CD4-positive, alpha-beta T cell treated with Interleukin-17A for 4 hours (primary cell): ENCODE measurements at places on chromosomes 16 and 17.

DNA sequence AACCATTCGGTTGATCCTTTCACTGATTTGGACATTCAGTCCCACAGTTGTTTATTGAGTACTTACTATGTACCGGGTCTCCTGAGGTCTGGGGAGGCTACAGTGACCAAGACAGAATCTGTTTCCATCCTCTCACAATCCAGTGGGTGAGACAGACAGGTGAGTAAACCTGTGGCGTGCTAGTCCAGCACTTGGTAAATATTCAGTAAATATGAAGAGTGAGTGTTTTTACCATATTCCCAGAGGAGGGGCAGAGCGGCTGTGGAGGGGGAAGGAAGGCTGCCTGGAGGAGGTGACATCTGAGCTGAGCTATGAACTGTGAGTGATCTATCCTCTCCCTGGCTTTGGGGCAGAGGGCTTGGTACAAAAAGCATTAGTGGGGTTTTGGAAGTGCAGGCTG, 31.4 kb downstream of the CCR7 start:
- DNase-seq: peak; percentile 18

DNA sequence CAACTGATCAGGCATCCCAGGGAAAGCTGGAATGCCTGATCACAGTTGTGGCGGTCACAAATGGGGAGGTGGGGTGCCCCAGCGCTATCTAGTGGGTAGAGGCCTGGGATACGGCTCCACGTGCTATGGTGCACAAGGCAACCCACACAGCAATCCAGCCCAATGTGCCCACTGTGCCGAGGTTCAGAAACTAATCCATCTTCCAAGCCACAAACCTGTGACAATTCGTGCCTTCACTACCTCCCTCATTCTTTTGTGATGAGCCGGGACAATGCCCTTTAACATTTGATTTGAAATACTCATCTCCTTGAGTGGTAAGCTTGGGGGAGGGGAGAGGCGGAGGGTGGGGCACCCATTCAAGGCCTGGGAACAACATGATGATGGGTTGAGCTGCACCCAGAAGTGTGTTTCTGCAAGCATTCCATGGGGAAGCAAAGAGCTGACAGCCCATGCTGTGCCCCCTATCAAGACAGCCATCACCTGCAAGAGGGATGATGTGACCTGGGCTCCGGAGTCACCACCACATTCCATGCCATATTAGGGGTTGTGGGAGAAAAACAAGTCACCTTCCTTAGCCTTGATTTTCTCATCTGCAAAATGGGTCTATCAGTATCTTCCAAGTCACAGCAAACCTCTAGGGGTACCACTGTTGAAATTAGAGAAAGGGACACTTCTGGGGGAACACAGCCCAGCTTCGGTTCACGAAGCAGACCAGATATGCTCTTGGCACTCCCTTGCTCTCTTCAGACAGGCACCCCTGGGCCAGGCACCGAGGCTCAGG, 3.7 kb downstream of the ELOB start:
- no peak for DNase-seq

DNA sequence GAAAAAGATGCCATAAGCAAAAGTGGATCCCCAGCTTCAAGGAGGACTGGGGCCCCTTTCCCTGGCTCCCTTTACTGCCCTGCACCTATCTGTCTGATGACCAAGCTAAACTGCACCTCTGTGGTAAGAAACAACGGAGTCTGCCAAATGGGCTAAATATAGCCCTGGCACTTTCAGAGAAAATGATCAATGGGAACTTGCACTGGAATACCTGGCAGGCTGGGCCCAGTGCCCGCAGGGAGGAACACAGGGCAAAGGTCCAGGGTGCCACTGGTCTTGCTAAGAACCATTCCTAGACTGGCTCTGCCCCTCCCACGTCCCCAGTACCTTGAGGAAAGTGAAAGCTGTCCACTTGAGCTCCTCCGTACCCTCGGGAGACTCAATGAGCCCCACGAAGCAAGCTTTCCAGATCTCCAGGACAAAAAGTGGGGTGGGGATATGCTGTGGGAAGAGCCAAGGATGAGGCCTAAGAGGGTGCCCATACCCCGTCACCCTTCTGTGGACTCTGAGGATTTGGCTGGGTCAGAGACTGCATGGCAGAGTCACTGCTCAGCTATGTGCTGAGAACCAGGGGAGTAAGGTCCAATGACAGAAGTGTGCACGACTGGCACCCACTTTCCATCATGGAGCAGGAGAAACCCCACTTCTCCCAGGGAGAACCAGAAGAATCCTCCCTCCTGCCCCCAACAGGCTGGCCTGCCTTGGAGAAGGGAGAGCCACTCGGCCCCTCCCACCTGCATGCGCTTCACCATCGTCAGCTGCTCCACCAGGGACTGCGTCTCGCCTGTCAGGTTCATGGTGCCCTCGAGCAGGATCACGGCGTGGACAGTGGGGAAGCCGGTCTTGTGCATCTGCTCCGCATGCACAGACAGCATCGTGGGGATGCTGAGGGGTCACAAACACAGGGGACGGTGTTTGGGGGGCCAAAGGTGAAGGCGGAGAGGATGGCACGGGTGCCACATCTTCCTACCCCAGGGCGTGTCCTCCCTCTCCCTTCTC, 17.4 kb downstream of the CSF3 start:
- DNase-seq: no peak

- DNase-seq: no peak
Measured at GRCh38 chr17:2122641-2123302, 67.9 kb downstream of the HIC1 start.

- peak; percentile 50 for DNase-seq
Measured at GRCh38 chr17:38663125-38663751, 11.5 kb downstream of the EPOP start.

GRCh38 chr17:19242323-19242722, 5.2 kb downstream of the EPN2 start:
- no peak for DNase-seq

GRCh38 chr17:79626156-79626890, 15.5 kb upstream of the RBFOX3 start:
- DNase-seq: no peak

DNA sequence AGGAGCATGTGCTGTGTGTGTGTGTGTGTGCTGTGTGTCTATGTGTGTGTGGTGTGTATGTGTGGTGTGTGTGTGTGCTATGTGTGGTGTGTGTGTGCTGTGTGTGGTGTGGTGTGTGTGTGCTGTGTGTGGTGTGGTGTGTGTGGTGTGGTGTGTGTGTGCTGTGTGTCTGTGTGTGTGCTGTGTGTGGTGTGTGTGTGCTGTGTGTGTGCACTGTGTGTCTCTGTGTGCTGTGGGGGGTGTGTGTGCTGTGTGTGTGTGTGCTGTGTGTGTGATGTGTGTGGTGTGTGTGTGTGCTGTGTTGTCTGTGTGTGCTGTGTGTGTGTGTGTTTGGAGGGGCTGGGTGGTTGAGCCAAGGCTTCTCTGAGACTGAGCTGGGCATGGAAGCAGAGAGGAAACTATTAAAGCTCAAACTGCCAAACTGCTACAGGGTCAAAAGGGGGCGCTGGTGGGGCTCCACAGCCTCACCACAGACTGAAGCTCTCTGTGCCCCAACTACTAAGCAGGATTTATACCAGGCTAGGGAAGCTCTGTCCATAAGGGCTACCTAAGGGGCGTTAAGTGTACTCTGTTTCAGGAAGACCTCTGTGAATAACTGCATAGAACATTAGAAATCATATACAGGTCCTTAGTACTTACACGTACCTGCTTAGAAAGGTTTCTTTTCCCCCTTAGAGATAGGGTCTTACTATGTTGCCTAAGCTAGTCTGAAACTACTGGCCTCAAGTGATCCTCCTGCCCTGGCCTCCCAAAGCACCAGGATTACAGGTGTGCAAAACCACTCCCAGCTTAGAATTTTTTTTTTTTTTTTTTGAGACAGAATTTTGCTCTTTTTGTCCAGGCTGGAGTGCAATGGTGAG, 27.8 kb upstream of the GHDC start:
- peak; percentile 79 for DNase-seq

DNA sequence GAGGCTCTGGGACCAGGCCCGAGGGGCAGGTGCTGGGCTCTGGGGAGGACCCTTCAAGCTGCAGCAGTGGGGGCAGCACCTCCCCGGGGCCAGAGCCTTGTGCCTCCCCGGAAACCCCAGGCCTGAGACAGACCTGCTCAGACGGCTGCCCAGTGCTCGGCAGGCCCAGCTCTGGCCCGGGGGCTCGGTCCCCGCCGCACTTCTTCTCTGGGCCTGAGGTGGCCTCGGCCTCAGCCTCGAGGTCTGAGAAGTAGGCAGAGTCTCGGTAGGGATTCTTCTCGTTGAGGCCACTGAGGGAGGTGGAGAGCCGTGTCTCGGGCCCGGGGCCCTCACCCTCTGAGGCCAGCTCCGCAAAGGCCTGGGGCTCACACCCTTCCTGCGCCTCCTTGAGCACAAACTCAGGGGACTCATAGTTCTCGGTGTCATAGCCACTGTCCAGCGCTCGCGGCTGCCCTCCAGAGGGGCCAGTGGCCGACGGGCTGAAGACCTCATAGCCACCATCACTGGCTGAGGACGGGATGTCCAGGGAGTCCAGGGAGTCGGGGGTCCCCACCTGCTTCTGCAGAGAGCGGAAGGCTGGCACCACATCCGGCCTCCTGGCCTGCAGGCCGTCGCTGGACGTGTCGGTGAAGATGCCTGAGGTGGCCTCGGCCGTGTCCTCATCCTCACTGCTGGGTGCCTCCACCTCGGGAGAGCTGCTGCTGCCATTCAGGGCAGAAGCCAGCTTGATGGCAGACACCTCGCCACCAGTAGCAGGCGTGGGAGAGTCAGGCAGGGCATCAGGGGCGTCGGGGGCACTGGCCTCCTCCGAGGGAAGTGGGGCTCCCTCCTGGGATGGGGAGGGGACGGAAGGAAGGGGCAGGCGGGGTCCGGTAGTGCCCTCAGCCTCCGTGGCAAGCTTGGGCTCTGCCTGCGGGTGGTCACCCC, 44.3 kb upstream of the PVALEF start:
- DNase-seq: no peak

DNA sequence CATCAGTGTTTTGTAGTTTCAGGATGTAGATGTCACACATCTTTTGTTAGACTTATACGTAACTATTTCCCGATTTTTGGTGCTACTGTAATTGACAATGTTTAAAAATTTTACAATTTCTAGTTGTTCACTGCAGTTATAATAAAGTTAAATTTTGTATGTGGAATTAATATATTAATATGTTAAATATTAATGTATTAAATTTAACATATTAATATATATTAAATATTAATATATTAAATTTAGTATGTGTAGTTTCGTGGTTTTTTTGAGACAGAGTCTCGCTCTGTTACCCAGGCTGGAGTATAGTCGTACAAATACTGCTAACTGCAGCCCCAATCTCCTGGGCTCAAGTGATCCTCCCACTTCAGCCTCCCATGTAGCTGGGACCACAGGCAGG, 5.7 kb upstream of the LGALS3BP start:
- no peak for DNase-seq

GRCh38 chr17:17988427-17988945, 15.8 kb downstream of the DRC3 start:
- DNase-seq: no peak

GRCh38 chr17:17063546-17064122, 21.4 kb downstream of the MPRIP start:
- DNase-seq: peak; percentile 18

- DNase-seq: no peak
Measured at GRCh38 chr16:31696968-31697743, 169.5 kb downstream of the AHSP start.

DNA sequence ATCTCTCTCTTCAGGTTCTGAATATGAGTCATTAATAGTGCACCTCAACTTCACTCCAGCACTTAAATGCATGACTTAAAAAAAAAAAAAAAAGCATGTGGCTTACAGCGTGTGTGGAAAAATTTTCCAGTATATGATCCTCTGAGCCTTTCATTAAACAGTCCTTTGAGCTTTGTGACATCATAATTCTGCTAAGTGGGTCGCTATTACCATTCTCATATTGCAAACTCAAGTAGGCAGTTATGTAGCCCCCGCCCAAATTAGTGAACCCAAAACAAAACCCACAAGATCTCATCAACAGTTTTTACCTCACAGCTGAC, 672 bp downstream of the CMTR2 start:
- DNase-seq: no peak

DNA sequence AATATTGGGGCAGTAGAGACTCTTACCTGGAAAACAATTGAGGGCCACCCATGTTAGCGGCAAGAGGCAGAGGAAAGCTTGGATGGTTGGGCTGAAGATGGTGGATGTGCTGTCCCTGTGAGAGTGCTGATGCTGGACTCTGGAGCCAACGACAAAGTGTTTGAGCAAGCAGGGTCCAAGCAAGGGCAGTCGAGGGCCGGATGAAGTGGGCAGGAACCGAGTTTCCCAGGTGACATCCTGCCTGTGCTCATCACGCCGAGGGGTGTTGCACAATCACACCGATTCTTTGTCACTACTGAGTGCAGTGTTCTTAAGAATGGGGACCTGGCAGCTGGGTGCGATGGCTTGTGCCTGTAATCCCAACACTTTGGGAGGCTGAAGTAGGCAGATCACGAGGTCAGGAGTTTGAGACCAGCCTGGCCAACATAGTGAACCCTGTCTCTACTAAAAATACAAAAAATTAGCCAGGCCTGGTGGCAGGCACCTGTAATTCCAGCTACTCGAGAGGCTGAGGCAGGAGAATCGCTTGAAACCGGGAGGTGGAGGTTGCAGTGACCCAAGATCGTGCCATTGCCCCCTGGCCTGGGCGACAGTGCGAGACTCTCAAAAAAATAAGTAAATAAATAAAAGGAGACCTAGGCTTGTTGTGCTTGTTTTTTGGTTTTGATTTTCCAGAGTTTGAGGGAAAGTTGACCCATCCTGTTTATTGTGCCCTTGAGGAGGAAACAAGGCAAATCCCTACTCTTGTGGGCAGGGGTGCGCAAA, 6.1 kb downstream of the PYCARD start:
- DNase-seq: no peak

DNA sequence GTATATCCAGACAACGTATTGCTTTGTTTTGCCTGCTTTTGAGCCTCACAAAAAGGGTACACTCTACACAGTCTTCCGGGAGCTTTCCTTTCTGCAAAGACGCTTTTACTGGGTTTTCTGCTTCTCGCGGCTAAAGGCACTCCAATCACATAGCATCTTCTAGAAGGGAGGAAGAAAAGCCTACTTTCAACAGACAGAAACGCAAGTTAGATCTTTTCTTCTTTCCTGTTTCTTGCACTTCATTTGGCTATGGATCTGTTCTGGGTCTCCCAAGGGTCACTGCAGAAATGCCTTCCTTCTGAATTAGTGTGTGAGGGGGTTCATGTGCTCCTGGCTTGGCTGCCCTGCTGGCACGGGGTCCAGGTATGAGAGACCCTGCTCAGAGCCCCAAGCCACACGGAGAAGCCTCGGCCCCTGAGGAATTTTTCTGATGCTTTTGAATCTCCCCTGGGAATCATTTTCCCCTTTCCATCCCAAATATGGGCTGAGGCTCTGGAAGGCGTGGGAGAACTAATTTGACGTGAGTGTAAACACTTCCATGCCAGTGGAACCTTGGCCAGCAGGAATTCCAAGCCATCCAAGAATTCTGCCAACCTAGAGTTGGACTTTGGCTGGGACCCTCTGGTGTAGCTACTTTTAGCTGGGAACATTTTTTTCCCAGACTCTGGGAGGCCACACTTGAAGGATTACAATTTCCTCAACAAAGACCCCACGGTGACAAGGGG, 49.6 kb upstream of the NKD1 start:
- DNase-seq: no peak

GRCh38 chr17:62720126-62720850, 87.8 kb downstream of the MARCHF10 start:
- no peak for DNase-seq

- no peak for DNase-seq
Measured at GRCh38 chr17:18140648-18141047, 32.1 kb downstream of the MYO15A start.
